ENCODE measurements at places on chromosomes 2 and 18.

GRCh38 chr18:11713756-11714155 is 24.7 kb downstream of the GNAL start:
- no peak for DNase-seq

DNA sequence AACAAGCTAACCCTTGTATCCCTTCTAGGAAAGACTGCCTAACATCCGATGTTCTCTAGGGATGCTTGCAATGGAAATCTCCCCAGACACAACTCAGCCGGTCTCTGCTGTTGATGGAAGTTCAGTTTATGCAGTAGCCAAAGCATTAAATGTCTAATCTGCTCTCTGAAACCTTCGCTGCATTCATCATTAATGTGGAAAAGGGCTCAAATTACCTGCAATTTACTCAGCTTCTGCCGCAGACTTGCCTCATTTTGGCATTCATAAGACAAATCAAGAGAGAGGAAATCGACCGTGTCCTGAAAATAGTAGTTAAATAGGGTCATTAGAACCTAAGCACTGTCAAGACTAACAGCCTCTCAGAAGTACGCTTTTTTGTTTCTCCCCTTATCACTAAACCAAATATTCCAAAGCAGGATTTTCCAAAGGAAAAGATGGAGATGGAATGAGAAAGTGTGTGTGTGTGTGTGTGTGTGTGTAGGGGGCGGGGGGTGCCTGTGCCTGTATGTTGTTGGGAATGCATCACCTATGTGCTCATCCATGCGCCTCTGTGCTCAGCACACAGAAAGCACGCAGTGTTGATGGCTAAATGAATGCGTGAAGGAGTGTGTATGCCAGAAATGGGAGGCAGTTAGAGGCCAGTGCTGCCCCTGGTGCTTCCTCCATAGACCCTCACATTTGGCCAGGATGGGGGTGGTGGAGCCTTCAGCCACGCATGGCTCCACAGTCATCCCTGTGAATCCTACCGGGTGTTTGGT is 7.4 kb downstream of the LCT start:
- no peak for DNase-seq

- DNase-seq = no peak
These were observed 223.1 kb downstream of the AGAP1 start for GRCh38 chr2:235716875-235717496.

DNA sequence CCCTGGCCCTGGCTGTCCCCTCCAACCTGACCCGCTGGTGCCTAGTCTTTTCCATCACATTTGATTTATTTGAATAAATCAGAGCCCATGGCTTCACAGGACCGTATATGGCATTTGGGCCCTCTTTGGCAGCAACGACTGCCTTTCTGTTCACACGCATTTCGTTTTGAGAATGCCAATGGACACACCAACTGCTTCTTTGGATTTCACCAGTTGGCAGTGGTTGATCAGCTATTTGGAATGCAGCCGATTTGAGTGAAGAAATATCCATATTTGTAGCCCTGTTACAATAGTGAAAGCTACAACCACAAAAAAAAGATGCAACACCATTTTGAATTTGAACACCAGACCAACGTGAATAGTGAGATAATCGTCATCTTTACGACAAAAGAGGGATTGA is 56.5 kb downstream of the GNAL start:
- no peak for DNase-seq

- DNase-seq = no peak
These were observed 43.3 kb upstream of the EDAR start for GRCh38 chr2:109032229-109032820.

- DNase-seq = no peak
These were observed 949.9 kb upstream of the NRXN1 start for GRCh38 chr2:51981783-51982182.

All from GOT3 (cell line).